ENCODE measurements at places on chromosomes 5 and 9.

DNA sequence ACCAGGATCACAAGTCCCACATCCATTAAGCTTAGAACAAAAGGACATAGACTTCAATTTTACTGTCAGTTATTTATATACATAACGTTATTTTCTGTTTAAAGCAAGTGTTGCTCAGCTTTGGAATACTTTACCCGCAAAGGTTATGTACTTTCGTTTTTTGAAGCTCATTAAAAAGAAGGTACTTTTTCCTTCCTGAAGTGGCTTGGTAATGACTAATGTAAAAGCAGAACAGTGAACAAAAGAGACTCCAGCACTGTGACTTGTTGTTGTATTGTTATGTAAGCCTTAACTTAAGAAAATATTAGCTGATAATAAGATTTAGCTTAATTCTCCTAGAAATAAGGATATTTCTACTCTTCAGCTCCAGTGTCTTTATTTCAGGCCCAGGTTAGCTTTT, 97.3 kb upstream of the SLCO6A1 start:
- DNase-seq, result no peak

- no peak for DNase-seq
Measured at GRCh38 chr5:39533749-39534148, 109.0 kb upstream of the DAB2 start.

GRCh38 chr5:66634601-66635000, 38.4 kb downstream of the MAST4 start:
- DNase-seq, result no peak

DNA sequence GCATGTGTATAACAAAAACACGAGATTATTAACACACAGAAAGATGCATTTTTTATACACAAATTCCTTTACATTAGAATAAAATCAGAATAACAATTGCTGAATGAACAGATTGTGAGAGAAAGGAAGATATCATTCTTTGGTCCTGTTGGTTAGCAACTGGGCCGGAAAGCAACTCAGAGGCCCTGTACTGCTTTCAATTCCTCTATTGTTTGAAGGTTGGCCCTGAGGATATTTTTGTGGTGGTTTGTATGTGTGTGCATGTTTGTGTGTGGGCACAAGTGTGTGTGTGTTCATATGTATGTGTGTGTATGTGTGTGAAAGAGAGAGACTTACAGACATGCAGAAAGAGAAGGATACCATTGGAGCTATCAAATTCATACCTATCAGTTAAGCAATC, 356.8 kb upstream of the DMAC1 start:
- no peak for DNase-seq

GRCh38 chr5:166431456-166431855, 1860.0 kb upstream of the WWC1 start:
- DNase-seq, result no peak

DNA sequence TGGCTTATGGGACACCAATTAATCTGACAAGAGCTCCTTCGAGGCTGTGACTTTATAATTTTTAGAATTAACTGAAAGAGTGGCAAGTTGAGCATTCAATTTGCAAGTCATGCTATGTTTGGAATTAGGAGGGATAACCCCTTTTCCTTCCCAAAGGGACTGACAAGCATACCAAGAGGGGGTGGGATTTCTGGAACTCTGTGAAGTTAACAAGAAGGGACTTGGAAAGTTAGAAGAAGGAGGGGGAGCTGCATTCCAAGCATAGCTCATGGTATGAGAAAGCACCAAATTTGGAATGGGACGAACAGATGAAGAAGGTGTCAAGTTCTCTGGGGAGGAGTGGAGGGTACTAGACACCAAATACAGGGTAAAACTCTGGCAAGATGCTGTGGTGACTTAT, 8.9 kb upstream of the PALM2AKAP2 start:
- DNase-seq, result no peak

- no peak for DNase-seq
Measured at GRCh38 chr9:99876190-99876589, 30.3 kb upstream of the STX17 start.

DNA sequence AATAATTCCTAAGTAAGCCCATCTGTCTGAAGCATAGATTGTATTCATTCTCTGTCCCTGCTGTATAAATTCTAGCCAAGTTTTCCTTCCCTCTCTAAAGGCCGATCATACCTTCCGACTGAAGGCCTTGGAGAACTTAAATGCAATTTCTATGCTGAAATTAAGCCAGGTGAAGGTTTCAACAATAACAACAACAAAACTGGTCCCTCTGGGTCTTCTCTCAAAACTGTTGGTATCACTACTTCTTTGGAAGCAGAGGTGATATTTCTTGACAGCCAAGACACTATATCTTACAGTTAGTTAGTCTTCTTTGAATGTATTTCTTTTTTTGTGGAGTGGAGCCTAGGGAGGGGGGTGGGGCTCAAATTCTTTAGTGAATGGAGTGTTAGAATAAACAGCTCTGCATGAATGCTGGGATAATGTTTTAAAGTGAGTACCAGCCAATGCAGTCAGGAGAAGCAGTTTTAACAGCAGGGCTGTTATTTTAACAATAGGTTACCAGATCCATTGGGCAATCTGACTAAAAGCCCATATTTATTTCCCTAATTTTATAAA, 508.9 kb downstream of the EBF1 start:
- no peak for DNase-seq

GRCh38 chr9:70679845-70680244, 265.4 kb upstream of the KLF9 start:
- DNase-seq, result no peak

DNA sequence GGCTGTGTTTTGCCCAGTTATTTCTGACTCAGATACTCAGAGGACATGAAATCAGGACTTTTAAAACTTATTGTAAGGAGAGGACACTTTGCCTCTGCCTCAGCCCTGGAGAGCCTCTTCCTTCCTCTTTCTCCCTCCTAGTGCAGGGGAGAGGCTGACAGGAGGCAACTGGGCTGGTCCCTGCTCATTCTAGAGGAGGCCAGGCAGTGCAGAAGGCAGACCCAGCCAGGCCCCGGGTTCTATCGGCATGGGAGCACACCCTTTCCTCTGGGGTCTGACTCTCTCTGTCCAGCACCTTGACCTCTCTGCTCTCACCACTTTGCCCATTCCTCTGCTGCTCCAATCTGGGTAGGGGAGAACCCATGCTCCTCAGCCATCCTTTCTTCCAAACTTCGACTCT, 16.0 kb upstream of the SMIM32 start:
- no peak for DNase-seq

DNA sequence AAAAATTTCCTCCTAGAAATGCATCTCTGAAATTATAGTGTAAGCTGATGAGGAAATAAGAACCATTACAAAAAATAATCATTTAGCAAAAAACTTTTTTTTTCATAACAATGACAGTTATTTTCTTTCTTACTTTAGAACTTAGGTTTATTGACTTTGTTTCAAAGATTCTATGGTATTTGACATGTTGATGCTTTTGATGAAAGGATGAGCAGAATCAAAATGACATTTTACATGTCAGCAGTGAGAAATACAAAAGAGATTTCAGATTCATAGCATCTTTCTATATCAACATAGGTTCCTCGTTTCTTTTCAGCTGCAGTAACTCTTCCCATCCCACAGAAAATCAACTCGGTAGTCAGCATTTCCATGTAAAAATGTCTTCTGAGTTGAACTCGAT, 1226.6 kb upstream of the C9orf72 start:
- no peak for DNase-seq

- no peak for DNase-seq
Measured at GRCh38 chr9:30932226-30932625, 1452.2 kb upstream of the ACO1 start.

- no peak for DNase-seq
Measured at GRCh38 chr5:119218830-119219782, 136.7 kb upstream of the TNFAIP8 start.

DNA sequence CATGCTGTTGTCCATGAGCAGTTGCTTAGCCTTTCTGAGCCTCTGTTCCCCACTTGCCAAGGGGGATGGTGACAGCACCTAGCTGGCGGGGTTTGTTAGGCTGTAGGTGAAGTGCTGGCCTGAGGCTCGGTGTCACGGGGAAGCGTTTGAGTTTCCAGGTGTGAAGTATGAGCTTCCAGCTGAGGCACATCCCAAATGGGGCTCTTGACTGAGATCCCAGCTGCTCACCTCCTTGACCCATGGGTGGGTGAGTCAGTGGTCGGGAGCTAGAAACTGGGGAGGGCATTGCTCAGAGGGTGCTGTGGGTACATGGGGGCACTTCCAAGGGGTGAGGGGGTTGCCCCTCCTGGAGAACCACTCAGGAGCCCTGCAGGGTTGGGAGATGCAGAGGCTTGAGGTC, 26.4 kb upstream of the RNF130 start:
- no peak for DNase-seq

DNA sequence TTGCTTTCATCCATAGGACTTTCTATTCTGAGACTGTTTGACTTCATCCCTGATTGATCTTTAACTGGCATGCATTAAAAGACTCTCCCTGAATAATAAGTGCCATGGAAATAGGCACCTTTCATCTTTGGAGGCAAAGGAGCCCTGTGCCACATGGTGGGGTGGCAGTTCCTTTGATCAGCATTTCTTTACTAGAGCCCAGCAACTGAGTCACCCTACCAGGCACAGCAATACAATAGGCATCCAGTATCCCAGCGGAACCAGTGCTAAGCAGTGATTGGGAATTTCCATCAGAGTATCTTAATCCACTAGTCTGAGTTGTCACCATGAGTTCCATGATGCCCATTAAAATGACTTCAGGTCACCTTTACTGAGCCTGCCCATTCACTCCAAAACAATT, 476.1 kb upstream of the MPDZ start:
- no peak for DNase-seq

DNA sequence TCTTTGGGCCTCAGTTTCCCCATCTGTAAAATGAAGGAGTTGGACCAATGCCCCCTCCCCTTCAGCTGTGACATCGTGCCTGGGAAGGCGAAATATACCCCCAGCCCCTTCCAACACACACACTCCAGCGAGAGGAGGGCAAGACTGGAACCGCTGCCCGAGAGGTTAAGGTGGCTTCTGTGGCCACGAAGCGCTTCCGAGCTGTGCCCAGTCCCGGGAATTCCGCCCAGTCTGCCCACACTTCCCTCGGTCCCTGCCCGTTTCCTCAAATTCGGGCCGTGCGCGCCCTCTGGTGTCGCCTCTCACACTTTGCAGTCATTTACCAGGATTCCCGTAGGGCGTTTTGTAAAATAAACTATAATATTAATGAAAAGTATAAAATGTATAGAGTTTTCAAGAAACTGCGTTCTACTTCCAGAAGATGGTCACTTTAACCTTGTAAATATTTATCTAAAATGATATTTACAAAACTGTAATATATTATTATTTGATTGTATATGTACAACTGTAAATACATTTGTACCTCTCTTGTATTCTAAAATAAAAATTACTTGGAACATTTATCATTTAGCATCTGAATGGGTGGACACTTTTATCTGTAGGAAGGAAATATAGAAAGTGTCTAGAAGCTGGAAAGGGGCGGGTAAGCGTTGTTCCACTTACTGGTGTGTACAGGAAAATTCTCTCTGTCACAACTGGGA, 11.0 kb upstream of the EXOSC2 start:
- no peak for DNase-seq

GRCh38 chr5:79617539-79617938, 5.3 kb downstream of the TENT2 start:
- DNase-seq, result no peak

DNA sequence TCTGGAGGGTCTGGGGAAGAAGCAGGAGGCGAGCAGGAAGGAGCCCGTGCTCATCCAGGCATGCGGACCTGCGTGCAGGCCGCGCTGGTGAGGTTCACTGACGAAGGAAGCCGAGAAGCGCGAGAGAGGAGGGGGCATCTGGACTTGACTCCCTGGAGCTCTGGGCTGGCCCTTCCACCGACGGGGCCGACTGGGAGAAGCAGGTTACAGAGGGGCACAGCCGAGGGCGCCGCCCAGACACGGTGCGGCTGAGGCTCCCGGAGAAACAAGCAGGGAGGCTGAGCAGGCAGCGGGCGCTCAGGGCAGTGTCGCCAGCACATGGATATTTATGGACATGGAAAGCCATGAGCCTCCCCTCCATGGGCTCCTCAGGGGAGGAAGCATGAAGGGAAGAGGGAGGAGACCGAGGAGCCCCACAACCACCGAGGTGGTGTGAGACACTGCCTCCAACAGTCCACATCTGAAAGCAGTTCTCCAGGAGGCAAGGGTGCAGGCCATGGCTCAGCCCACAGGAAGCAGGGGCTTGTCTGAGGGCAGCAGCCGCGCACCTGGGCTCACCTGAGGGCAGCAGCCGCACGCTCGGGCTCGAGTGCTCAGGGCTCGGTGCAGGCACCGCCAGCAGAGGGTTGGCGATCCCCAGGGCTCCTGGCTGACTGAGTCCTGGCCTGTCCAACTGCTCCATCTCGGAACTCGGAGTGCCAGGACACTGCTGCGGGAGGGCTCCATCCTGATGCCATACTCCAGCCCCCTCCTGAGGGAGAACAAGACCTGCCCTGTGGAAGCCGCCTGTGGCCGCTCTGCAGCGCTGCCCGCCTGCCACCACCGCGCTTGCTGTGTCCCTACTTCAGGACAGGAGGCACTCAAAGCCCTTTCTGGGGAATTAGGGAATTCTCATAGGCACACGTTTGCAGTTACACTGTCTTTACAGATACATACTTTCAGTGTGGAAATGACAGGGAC, 15.7 kb upstream of the INPP5E start:
- DNase-seq, result no peak

- DNase-seq, result no peak
Measured at GRCh38 chr9:33041432-33042188, 16.5 kb downstream of the DNAJA1 start.

- no peak for DNase-seq
Measured at GRCh38 chr9:134503301-134504105, 138.1 kb upstream of the COL5A1 start.

- DNase-seq, result no peak
Measured at GRCh38 chr9:95771556-95772246, 103.8 kb upstream of the ERCC6L2 start.

DNA sequence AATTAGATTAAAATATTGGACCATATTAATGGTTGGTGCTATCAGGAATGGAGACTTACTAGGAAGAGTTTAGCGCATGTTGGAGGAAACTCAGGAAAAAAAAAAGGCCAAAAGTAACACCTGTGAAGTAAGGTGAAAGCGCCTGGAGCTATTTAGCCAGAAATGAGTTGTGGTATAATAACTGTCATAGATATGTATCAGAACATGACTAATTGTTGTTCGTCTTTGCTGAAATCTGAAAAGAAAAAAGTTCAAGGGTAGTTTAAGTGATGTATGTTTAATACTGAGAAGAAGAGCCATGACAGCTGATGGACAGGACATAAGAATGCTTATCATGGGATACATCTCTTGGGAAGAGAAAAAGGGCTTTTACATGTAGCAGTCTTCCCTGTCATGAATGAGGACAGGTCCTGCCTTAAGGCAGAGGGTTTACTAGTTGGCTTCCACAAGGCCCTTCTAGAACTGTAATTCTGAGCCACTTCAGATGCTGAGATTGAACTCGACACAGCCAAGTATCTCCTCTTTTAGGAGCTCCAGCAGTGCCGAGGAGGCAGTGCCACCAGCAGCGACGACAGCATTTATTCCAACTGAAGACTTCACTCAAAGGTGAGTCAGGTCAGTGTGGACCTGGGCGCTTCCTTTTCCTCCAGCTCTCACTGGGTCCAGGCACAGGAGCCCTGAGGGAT, 940 bp upstream of the CAMK4 start:
- DNase-seq, result no peak

GRCh38 chr9:89749500-89750116, 144.8 kb downstream of the GADD45G start:
- no peak for DNase-seq

All from KG1 (cell line).